ENCODE measurements at places on chromosomes 4 and X.

DNA sequence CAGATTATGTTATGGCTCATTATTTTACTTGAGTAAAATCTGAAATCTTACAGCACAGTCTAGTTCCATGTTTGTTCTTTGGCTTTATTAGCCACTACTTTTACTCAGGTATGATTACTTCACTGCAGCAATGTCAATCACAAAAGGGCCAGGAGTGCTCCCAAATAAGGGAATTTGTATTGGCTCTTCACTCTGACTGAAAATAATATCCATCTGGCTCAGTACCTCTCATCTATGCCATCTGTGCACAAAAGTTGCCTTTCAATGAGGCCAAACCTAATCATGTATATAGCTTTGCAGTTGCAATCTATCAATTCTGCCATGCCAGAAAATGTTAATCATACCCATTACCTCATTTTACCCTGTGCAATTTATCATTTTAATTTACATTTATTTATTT, 161.1 kb downstream of the TECRL start:
- no peak for DNase-seq

GRCh38 chr4:100294356-100294755, 104.1 kb upstream of the DDIT4L start:
- DNase-seq, result peak; percentile 27

DNA sequence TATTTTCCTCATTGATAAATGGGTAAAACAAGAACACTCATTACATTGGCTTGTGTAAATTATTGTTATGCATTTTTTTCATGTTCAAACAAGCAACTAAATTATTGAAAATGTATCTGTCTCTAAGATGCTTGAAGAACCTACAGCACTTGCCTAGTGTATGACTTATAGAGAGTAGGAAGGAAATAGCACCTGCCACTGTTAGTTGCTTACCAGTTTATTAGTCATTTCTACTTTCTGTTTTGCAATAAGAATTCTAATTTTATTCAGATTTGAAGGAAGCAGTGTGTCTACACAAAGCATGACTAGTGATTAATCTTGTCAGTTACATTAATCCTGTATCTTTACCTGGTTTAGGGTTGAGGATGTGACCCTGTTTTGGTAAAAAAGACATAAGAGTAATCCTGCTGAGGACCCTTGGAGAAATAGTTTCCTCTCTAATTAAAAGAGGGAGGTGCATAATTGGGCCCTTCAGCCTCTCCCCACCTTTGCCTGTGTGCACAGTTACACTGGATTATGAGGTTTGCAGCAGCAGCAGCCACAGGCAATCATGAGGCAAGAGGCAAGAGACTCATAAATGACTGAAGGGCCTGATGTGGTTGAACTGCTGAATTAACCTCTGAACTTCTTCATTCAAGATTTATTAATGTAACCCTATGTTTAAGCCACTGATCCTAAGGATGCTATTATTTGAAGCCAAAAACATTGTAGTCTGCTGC, 1202.1 kb downstream of the ADGRL3 start:
- no peak for DNase-seq

DNA sequence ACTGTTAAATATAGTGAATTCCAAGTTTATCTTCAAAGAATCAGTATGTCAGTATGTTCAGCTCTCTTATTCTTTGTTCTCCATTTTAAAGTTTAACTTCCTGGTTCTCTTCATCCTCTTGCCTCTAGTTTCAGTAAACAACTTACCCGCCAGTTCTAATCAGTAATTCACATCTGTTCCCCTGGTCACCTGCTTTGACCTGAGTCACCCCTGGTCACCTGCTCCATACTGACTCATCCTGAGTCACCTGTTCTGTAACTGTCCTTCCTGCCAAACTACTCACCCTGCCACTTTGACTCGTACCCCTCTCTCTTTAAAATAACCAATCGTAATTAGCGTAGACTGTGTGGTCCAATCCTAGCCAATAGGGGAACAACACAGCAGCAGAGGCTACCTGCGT, 992.7 kb upstream of the HS3ST1 start:
- no peak for DNase-seq

- no peak for DNase-seq
Observed at GRCh38 chr4:72743078-72743477, 174.1 kb upstream of the ADAMTS3 start.

- DNase-seq, result no peak
Observed at GRCh38 chrX:13284570-13284969, 35.3 kb downstream of the ATXN3L start.

DNA sequence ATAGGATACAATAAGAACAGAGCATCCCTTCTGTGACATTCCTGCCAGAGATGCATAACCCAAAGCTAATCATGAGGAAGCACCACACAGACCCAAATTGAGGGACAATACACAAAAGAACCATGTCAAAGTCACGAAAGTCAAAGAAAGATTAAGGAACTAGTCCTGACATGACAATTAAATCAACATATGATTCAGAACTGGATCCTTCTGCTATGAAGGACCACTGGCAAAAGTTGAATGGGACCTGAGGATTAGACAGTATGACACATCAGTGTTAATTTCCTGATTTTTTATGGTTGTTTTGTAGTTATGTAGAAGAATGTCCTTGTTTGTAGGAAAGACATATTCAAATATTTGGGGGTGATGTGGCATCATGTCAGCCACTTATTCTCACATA, 13.9 kb downstream of the ACOT9 start:
- no peak for DNase-seq

DNA sequence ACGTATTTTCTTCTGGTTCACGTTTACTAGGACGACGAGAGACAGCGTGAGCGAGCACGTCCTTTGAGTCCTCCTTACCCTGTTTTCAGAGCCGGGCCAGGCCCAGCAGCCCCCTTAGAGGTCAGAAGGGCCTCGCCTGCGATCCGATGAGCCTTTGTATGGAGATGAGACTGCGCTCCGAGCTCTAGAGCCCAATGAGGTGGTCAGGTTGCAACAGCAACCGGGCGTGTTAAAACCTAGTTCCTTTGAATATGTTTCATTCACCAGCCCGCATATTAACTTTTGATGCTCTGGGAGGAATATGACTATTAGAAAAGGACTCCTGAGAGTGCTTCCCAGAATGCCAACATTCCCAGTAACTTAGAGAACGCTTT, 55.6 kb upstream of the TADA2B start:
- peak; percentile 40 for DNase-seq

GRCh38 chrX:73916931-73917667, 354.1 kb downstream of the CHIC1 start:
- DNase-seq, result peak; percentile 59

DNA sequence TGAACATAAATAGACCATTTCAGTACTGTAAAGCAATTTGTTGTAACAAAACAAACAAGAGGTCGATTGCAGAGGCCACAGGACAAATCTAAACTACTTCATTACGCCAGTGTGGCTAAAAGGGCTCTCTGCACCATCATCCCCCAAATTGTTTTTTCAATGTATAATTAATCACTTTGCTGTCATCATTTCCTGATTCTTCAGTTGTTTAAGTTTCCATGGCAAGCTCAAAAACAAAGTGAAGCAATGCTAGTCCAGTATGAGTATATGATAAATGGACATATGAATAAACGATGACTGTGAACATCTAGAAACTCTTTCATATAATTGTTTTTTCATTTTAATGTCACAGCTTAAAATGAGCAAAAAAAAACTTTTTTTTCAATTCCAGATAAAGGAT, 235.4 kb upstream of the FGF13 start:
- no peak for DNase-seq

DNA sequence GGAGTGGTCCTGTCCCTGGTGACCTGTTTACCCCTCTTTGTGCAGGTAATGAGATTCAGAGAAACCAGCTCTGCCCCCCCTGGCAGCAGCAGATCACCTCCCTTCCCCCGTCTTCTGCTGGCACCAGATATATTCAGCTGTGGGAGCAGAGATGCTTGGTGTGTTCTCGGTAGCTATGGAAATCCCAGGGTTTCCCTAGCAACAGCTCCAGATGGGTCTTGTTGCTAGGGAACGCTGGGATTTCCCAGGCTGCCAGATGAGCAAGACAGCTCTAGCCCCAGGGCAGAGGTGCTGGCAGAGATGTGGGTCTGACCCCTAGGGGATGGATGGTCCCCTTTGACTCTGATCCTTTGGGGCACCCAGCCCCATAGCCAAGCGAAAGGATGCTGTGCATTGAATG, 20.2 kb downstream of the CETN2 start:
- DNase-seq, result no peak

Data from AG20443 (cell line).